GM23248 (cell line): ENCODE measurements at places on chromosomes 12 and 14. TPM values are rescaled to one million over a fixed set of nuclear protein-coding genes. Genes with fewer than 3 reads are reported as not detected.

DNA sequence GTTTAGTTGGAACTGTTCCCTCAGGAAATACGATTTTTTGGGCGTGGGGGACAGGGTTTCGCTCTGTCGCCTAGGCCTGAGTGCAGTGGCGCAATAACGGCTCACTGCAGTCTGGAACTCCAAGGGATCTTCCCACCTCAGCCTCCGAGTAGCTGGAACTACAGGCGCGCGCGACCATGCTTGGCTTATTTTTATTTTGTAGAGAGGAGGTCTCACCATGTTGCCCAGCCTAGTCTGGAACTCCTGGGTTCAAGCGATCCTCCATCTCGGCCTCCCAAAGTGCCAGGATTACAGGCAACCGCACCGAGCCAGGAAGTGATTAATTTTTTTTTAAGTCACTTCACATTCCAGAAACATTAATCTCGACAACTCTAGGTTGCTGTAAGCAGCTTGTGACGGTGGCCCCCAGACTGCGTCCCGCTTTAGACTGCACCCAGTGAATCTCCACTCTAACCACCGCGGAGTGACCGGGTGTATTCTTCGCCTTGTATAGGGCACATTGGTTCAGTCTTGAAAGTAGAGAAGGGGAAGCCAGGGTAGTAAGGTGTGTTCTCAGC is 830 bp upstream of the MIS18BP1 start:
- DNase-seq: peak; percentile 76

GRCh38 chr12:50988051-50988450 is 35.7 kb downstream of the HIGD1C start:
- peak; percentile 75 for DNase-seq

GRCh38 chr12:56079723-56080555 is at the start of gene ERBB3:
Gene ERBB3 (plus strand): TSS chr12:56080165. CDS start chr12:56080301, 136 bp downstream.
- DNase-seq: peak; percentile 90

ZDHHC22 gene
- not detected in 2 replicates for total RNA-seq

GRCh38 chr14:90427848-90428426 is 31.1 kb downstream of the CALM1 start:
- DNase-seq: no peak

COL2A1 gene
- not detected in 2 replicates for total RNA-seq

DNA sequence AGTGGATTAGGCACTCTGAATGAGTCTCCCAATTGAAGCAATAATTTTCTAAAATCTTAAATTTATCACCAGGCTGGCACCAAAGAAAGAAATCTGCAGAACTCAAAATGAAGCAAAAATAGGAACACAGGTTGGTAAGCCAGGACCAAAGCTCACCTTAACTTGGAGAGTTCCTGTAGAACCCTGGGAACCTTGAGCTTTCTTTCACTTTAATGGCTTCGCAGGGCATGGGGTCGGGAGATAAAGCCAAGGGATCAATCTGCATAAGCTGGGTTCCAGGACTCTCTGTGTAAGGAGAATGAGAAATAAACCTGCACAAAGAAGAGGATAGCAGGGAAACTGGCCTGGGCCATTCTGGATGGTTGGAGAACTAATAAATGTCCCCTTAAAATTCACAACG is 8.3 kb upstream of the VDR start:
- no peak for DNase-seq

- DNase-seq: no peak
Observed at GRCh38 chr12:21891751-21892217, 49.4 kb downstream of the ABCC9 start.

MANSC1 gene
- total RNA-seq: 2.5 and 12.2 TPM in 2 replicates

DNA sequence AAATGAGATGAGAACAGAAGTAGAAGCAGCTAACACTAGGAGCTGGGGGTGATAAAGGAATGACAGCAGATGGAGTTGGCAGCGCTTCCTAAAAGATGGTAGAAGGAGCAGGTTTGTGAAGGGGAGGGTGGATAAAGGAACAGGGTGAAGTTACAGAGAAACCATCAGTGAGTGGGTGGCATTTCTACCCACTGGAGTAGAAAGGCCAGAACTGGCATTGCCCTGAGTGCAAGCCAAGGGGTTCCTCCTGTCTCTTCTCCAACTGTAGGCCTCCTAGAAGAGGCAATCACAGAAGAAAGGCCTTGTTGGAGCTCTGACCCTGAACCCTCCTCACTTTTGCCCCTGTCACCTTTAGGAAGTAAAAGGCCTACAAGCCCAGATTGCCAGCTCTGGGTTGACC is 2.2 kb downstream of the KRT18 start:
- DNase-seq: no peak

DNA sequence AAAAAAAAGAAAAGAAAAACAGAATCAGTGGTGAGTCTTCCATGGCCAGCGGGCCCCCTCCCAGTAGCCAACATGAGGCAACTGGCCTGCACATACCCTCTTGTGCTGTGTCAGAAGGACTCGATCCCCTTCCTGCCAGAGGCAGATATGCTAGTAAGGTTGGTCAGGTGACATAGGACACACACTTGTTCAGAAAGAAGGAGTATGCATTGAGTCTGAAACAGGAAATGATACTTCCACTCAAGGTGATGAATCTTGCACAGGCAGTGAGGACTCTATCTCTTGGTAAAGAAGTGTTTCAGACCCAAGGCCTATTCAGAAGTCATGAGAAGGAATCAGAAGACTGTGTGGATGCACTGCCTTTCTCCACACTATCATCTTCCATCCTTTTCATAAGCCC is 269.7 kb upstream of the FAR2 start:
- no peak for DNase-seq

- DNase-seq: no peak
Observed at GRCh38 chr12:1616233-1617066, 12.6 kb upstream of the WNT5B start.

DNA sequence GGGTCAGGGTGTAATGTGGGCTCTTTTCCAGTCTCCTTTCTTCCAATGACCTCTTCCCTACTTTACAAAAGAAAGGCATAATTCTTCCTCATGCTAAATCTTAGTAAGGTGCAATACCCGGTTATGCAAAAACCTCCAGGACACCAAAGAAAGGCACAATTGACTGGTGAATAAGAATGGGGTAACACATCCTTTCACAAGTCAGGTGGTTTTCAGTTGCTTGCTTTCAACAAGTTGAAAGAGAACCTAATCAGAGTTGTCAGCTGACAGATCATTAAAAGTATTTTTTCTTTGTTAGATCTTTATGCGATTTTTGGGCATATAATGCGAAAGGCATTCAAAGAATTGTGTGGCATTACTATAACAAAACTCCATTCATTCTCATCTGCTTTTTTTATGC is 1.3 kb upstream of the AEBP2 start:
- DNase-seq: no peak

LMNTD1 gene
- 0.13 and 0.43 TPM in 2 replicates for total RNA-seq

- DNase-seq: peak; percentile 52
Observed at GRCh38 chr14:58077621-58078020, 74.4 kb downstream of the ARMH4 start.

- peak; percentile 76 for DNase-seq
Observed at GRCh38 chr14:72291908-72292688, 359.9 kb downstream of the RGS6 start.

DNA sequence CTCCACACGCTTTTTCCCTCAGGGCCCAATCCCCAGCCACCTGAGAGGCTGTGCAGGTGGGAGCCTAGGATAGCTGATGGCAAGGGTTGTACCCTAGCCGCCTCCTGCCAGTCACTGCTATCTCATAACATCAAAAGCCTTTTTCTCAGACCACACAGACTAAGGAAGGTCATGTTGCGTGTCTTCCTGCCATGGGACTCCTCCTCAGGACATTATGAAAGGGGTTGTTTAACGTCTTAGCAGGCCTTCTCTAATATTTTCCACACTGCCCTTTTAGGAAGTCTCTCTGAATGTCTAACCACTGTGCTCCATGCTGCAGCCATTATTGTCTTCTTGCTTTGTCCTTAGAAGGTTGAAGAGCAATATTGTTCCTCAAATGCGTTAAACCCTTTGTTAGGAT is 7.6 kb upstream of the SMUG1 start:
- no peak for DNase-seq

KRT4 gene
- 0.22 TPM in 1 of 2 replicates, not detected in the other for total RNA-seq

GRCh38 chr14:99548871-99549515 is 55.0 kb downstream of the CCDC85C start:
- DNase-seq: no peak

DNA sequence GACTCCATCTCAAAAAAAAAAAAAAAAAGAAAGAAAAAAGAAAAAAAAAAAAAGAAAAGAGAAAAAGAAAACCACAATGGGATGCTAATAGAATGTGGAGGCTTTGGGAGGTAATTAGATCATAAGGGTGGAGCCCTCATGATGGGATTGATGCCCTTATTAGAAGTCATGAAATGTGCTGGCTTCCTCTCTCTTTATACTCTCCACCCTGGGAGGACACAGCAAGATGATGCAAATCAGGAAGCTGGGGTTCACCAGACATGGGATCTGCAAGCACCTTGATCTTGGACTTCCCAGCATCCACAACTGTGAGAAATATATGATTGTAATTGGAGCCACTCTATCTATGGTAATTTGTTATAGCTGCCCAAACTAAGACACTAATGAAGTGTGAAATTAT is 13.4 kb upstream of the DRAM1 start:
- DNase-seq: peak; percentile 65

DNA sequence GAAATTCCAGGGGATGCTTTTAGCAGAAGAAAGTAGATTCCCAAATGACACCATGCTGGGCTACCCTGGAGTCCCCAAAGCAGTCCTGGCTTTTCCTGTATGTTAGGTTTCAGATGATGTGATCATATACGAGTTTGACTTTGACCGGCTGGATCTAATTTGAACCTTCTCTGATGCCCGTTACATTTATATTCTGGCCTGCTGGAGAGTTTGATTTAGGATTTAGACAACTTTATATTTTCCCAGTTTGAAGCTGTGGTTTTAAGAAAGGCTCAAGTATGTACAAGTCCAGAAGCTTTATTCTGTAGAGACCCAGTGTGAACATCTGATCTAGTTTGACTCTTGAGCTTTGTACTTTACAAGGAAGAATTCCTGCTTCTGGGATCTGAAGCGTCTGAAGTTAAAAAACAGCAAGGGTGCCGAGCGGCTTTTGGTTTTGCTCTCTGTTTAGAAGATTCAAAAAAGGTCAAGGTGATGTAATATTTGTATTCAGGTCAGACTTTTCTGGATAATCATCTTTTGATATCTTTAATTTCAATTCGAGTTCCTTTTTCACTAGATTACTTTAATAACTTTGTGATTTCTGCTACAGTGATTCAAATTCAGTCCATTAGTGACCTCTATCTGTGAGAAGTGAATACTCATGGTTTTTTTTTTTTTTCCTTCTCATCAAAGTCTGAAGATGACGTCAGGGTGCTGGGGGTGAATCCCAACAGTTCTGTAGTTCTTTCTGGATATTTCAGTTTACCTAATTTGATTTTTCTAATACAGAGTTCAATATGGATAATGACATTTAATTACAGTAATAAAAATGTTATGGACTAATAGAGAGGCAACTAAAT is 6.3 kb downstream of the FLRT2 start:
- DNase-seq: peak; percentile 92

DNA sequence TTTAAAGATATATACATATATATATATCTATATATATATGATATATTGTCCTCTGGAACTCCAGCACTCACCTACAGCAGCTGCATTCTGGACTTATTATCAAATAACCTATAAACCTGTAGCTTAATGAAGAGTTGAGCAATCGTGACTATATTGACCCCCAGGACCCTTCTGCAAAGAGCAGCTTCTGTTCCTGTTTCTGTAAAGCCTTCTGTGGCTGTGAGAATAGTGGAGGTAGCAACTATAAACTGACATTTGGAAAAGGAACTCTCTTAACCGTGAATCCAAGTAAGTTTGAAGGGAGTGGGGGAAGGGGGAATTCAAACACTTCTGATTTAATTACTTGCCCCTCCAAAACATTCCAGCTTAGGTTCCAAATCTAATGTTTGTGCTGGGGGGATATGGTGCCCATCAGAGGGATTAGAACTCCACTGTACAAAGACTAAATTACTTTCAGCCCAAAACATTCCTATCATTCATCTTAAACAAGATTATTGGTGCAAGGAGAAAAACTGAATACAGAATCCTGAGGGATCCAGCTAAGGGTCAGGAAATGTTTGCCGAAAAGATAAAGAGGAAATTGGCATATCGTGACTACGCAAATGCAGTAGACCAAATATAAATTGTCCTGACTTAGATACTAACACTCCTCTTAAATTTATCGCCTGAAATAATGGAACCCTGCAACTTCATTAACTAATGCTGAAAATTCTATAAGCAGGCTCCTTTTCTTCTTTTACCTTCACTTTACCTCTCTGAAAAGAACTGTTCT is 106.1 kb downstream of the DAD1 start:
- no peak for DNase-seq

GRCh38 chr14:101360054-101360911 is 201.0 kb upstream of the DIO3 start:
- DNase-seq: peak; percentile 10

GRCh38 chr14:92473969-92474535 is 39.5 kb upstream of the RIN3 start:
- peak; percentile 71 for DNase-seq

CLEC4D gene
- total RNA-seq: not detected in 2 replicates

- DNase-seq: no peak
Observed at GRCh38 chr14:37843954-37844607, 248.7 kb downstream of the TTC6 start.

DNA sequence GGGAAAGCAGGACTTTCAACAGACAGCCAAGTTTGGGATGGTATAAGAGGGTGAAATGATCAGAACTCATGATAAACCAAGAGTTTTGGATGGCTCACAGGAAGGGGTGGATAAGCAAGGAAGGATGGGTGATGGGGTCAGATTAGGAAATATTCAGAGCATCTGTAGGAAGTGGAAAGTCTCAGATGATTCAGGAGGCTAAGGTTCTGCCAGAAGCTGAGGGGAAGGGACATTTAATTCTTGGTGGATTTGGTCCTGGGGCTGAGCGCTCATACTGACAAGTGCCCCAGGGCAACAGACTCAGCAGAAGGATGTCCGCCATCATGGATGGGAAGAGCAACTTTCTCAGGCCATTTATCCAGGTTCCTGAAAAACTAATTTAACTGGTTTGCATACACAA is 28.4 kb upstream of the BDKRB2 start:
- DNase-seq: peak; percentile 87

FAIM2 gene
- 0.86 and 2.8 TPM in 2 replicates for total RNA-seq

RPL6 gene
- 1,076 and 1,254 TPM in 2 replicates for total RNA-seq

- peak; percentile 57 for DNase-seq
Observed at GRCh38 chr14:51157012-51157411, 62.1 kb upstream of the TRIM9 start.

KRT3 gene
- total RNA-seq: not detected in 2 replicates

DNA sequence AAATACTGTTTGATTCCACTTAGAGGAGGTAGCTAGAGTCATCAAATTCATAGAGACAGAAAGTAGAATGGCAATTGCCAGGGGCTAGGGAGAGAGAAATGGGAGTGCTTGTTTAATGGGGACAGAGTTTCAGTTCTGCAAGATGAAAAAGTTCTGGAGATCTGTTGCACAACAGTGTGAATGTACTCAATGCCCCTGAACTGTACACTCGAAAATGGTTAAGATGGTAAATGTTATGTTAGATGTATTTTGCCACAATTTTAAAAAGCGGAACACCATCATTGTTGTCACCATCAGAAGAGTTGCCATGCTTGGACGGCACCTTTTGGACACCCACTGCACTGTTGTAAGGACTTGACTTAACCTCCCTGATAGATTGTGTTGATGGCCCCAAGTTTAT is 106.9 kb downstream of the SCARB1 start:
- DNase-seq: no peak

GRCh38 chr14:65179918-65180724 is 77.8 kb upstream of the MAX start:
- peak; percentile 94 for DNase-seq

- peak; percentile 42 for DNase-seq
Observed at GRCh38 chr12:8709124-8709830, 11.5 kb downstream of the RIMKLB start.

- no peak for DNase-seq
Observed at GRCh38 chr12:11307143-11307542, 3.1 kb downstream of the PRB4 start.

GRCh38 chr12:27610374-27610773 is 85.9 kb upstream of the REP15 start:
- peak; percentile 72 for DNase-seq
